Activated CD4-positive, alpha-beta T cell treated with anti-CD3 and anti-CD28 coated beads, Interleukin-2, amount 10 ng/mL, durations not matched to agents 24 days and 14 days (primary cell): ENCODE measurements at places on chromosomes 7 and 10. TPM values are rescaled to one million over a fixed set of nuclear protein-coding genes. Genes with fewer than 3 reads are reported as not detected.

The SYT15B gene
- 0.12 TPM in 1 of 2 replicates, not detected in the other for total RNA-seq

The A1CF gene
- total RNA-seq, result not detected in 2 replicates

The LLCFC1 gene
- total RNA-seq, result not detected in 2 replicates

The TAS2R5 gene
- total RNA-seq, result 0.89 and 1.0 TPM in 2 replicates

The AKR1D1 gene
- not detected in 2 replicates for total RNA-seq

The SGPL1 gene
- 94.0 and 98.9 TPM in 2 replicates for total RNA-seq

The METTL27 gene
- 1.3 and 1.9 TPM in 2 replicates for total RNA-seq

The NKX2-3 gene
- total RNA-seq, result not detected in 2 replicates

The TDRD1 gene
- 0.16 and 0.21 TPM in 2 replicates for total RNA-seq

The ZNF282 gene
- 44.7 and 49.9 TPM in 2 replicates for total RNA-seq

The ATP6V0A4 gene
- not detected in 2 replicates for total RNA-seq

The AKR1B15 gene
- total RNA-seq, result not detected in 2 replicates

The CHN2 gene
- total RNA-seq, result 0.33 TPM in 1 of 2 replicates, not detected in the other

The FAM237B gene
- not detected in 2 replicates for total RNA-seq

The AOC1 gene
- total RNA-seq, result not detected in 2 replicates

The SFMBT2 gene
- total RNA-seq, result 24.9 TPM in 2 replicates

The CCDC172 gene
- total RNA-seq, result not detected in 2 replicates
